ENCODE measurements at places on chromosomes 12 and 14. TPM values are rescaled to one million over a fixed set of nuclear protein-coding genes. Genes with fewer than 3 reads are reported as not detected.

Gene OAS1
- total RNA-seq: 9.9 TPM

Gene SERPINA10
- not detected for total RNA-seq

Gene SMAGP
- total RNA-seq: 11.9 TPM

Gene TEX22
- 0.20 TPM for total RNA-seq

Gene RTN1
- total RNA-seq: 6.1 TPM

Gene SAMD15
- total RNA-seq: 0.79 TPM

Gene SLC6A15
- total RNA-seq: 1.2 TPM

Gene FOXM1
- 5.8 TPM for total RNA-seq

Gene GSC
- total RNA-seq: 0.99 TPM

Gene TAS2R46
- 7.0 TPM for total RNA-seq

Gene WNT5B
- total RNA-seq: 22.7 TPM

Gene ANO4
- 0.20 TPM for total RNA-seq

Gene RABGGTA
- 13.2 TPM for total RNA-seq

Measured in skin of body (tissue), 3 donors.